ENCODE measurements at places on chromosomes 12 and 14.

DNA sequence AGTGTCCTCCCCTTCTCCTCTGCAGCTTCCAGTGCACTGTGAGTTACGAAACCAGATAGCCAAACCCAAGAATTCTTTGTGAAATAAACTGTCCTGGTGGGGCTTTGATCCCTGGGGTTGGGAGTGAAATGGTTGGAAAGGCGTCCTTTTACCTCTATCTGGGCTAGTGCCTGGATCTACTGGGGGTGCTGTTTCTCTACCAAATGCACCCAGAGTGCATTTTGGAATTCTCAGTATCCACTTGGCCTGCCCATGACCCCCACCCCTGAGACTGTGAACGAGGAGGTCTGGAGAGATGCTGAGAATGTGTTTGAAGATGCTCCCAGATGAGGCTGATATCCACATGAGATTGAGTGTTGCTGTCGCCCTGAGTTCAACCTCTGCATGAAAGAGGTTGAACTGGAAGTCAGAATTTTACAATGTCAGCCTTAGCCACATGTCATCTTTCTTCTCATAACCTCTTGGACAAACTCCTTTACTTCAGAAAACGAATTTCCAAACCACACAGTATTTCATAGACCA, 87.1 kb upstream of the CLMN start:
- no peak for DNase-seq

DNA sequence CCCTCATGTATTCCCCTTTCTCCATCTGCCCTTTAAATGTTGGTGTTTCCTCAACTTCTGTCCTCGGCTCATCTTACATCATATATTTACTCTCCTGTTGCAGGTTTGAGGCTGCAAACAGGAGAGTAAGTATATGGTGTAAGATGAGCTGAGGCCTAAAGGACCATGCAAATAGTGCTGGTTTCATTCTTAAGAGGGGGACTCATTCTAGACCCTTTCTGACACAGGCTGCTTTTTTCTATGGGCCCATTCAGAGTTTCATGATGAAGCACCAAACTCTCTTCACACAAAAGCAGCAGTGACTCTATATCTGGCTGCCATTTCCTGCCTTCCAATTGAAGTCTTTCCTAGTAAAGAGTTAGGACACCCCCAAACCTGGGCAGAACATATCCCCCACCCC, 218.5 kb downstream of the PHLDA1 start:
- no peak for DNase-seq

GRCh38 chr12:501722-502447, 42.1 kb downstream of the B4GALNT3 start:
- DNase-seq: no peak

GRCh38 chr14:25394791-25395391, 344.9 kb upstream of the STXBP6 start:
- no peak for DNase-seq

- no peak for DNase-seq
Observed at GRCh38 chr14:101018561-101019290, 115.2 kb upstream of the RTL1 start.

DNA sequence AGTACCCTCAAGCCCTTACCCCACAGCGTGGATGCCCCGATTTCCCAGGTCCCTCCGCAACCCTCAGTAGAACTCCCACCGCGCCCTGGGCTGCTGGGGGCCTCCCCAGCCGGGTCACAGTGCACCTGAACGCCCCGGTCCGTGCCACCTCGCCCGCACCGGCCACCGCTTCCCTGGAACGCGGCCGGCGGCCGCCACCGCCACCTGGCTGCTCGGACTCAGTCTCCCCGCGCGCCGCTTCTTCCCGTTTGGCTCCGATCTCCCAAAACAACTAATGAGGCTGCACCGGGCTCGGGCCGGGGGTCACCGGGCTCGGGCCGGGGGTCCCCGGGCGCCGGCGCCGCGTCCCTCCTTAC, 1.0 kb downstream of the ITPK1 start:
- no peak for DNase-seq

DNA sequence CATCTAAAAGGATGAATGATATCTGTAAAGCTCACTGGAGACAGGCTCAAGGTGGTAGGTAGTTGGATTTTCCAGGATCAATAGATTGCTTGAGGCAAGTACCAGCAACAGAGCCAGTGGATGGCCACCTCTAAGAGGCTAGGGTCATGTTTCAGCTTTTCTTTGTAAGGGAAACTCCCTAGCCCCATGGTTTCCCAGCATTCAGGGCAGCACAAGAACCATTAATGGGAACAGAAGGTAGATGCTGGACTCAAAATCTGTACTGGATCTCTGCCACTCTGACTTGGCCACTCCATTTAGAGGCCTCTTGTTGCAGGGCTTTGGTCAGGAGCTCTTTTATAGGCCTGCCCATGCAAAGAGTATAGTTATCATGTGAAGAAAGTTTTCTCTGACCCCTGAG, 76.1 kb upstream of the DYRK2 start:
- no peak for DNase-seq

GRCh38 chr14:105420101-105420973, 710 bp downstream of the MTA1 start:
- no peak for DNase-seq

DNA sequence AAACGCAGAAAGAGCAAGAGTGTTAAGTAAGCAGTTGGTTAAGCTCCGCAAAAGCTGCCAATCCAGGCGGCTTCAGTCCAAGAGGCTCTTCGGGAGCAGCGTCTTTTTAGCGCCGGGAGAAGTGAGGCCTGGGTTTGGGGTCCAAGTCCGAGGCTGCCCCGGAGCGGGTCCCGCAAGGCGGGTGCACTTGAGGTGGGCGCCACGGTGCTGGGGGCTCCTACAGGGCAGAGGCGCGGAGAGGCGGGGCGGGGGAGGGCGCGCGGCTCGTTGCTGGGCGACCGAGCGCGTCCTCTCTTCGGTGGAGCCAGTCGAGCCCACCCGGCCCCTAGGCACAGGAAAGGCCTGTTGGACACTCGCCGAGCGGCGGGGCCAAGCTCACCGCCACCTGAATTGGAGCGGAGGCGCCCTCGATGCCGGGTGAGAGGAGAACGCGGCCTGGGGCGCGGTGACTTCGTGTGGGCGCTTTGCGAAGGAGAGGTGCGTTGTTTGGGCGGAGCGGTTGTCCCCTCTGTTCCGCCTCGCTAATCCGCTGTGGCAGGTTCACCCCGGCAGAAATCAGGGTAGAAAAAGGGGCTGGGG, 15.6 kb downstream of the TTC6 start:
- no peak for DNase-seq

- DNase-seq: no peak
Observed at GRCh38 chr14:58794993-58795762, 157.4 kb downstream of the DACT1 start.

GRCh38 chr12:47777151-47777550, 4.1 kb downstream of the SLC48A1 start:
- no peak for DNase-seq

- DNase-seq: no peak
Observed at GRCh38 chr14:106522990-106523389, 996.6 kb downstream of the TMEM121 start.

GRCh38 chr14:83044001-83044400, 1510.3 kb upstream of the SEL1L start:
- DNase-seq: no peak

DNA sequence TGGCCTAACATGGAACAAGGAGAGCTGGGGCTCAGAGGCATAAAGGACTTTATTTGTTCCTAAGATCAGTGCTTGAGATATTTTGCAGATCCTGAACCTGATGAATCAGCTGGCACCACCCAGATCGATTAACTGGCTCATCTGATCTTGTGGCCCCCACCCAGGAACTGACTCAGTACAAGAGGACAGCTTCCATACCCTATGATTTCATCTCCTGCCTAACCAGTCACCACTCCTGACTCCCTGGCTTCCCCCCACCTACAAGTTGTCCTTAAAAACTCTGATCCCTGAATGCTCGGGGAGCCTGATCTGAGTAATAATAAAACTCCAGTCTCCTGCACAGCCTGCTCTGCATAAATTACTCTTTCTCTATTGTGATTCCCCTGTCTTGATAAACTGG, 5.1 kb downstream of the C12orf56 start:
- no peak for DNase-seq

GRCh38 chr12:113075137-113075683, 18.7 kb downstream of the DTX1 start:
- DNase-seq: no peak

GRCh38 chr12:54214553-54215406, 26.0 kb upstream of the SMUG1 start:
- DNase-seq: peak; percentile 79

GRCh38 chr12:64225626-64226025, 3.5 kb upstream of the KICS2 start:
- no peak for DNase-seq

GRCh38 chr14:81519200-81520011, 14.2 kb downstream of the SEL1L start:
- DNase-seq: no peak

DNA sequence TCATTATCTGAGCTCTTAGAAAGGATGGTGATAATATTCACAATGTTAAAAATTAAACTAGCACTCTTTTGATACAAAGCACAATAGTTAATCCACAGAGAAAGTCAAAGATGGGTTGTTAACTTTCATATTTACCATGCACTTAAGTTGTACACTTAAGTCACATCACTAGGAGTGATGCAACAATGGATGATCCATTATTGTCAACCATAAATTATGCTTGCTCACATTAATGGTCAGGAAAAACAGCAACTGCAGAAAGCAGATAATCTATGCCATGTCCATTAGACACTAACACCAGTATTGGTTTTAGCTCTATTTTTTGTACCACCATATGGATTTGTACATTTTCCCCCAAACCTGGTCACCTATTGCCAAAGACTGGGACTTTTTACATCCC, 195.5 kb downstream of the FOXA1 start:
- DNase-seq: no peak

DNA sequence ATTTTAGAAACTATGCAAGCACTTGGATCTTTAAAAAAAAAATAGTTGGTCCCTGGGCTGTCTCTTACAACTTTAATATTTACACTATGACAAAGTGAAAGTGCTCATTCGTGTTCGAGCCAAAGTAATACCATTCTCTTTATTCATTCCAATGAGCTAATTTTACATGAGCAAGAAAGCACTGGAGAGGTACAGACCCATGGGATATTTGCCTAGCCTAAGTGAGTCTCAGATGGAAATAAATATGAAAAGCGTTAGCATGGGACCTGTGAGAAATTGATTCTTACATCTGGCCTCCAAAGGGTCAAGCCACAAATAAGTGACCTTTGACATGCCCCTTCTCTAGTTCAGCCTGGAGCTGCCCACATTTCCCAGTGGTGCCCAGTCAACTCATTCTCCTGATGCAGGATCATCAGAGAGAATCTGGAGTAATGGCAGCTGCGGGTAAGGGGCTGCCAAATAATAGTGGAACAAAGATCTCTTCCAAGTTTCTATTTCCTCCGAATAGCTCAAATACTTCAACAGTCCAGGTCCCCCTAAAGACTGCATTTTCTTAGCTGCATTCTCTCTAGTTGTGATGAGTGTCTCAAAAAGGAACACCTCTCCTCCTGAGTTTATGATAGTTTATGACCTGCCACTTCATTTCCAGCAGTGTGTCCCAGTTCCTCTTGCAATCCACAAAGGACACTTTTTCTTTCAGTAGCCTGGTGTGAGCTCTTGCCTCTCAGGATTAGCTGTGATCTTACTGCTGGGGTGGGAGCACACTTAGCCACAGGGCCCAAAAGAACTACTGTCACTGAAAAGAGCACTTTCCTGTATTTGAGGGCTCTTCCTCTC, 208.2 kb downstream of the DAD1 start:
- DNase-seq: no peak

DNA sequence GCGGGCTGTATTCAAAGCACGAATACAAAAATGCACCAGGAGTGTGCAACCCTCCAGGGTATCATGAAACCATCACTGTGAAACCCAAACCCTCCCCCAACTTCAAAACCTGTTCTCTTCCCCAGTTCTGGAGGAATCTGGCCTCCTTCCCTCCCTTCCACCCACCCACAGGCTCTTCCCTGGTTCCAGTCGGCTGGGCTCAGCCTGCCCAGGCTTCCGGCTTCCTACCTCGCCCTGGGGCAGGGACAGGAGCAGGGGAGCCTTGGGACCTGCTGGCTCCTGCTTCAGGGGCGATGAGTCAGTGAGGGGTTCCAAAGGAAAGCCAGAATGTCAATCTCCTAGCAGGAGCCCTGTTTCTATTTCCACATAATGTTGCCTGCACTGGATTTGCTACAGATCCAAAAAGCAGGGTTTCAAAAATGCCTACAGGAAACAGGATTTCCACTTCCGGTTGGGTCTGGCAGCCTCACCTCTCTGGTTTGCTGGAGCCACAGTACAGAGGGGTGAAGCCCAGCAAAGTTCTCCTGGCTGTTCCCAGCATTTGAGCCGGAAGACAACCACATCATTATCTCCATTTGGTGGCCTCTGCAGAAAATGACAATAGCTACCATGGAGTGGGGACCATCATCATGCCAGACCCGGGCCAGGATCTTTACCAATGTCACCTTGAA, 278.3 kb downstream of the DPF3 start:
- DNase-seq: no peak

DNA sequence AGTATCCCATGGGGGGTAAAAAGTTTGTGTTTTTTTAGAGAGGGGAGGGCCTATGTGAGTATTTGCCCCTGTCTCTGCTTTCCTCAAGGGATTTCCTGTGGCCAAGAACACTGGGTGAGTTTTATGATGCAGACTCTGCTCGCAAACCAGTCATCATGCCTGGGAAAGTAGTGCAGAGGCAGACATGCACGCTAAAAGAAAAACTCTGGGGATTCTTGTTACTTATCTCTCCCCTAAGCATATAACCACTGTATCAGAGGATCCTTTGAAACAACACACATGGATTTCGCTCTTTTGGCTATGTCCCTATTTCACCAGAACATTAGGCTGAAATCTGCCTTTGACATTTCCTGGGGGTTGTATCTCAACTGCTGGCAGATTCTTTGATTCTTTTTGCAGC, 1845.8 kb upstream of the SEL1L start:
- no peak for DNase-seq

DNA sequence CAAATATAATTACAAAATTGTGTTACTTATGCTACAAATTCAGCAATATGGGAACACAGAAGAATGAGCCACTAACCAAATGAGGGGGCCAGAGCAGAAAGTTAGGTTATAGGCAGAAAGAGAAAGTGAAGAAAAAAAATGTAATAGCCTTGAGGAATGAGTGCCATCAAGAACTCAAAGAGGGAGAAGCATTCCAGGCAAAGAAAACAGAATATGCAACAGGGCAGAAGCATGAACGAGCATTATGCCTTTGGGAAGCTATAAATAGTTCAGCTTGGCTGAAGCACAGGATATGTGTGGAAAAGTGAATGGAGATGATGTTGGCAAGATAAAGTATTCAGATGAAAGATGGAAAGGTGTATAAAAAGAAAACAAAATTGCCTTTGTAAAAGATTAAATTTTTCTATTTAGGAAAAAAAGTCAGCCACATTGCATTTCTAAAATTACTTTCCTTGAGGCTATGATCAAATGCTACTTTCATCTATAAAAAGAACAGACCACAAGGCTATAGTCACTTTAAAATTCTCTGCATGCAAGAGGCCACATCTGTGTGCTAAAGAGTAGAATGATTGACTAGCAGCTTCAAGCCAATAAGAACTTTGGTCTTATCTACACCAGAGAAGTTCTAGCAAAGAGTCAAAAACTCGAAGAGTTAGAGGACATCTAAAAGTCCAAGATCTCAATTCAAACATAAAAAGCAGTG, 193.6 kb upstream of the GARIN6 start:
- DNase-seq: no peak

- no peak for DNase-seq
Observed at GRCh38 chr12:117606024-117606423, 244.6 kb upstream of the NOS1 start.

- no peak for DNase-seq
Observed at GRCh38 chr12:14950982-14951746, 10.2 kb downstream of the ARHGDIB start.

- DNase-seq: no peak
Observed at GRCh38 chr12:124345795-124346194, 50.9 kb downstream of the RFLNA start.

- no peak for DNase-seq
Observed at GRCh38 chr12:11477110-11477509, 81.7 kb upstream of the PRB2 start.
